ENCODE measurements at places on chromosomes 2 and 18.

DNA sequence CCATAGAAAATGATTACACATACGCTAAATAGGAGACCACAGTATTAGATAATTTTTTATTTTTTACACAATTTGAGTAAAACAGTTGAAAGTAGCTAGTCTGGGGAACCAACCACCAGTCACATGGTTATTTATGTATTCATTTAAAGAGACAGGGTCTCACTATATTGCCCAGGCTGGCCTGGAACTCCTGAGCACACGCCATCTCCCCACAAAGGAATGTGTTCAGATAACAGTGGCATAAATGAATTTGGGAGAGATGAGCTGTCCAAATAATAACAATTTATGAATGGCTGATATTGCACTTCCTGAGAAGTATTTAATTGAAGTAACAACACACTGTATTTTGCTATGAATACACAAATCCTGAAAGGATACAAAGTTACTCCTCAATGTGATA is 39.7 kb downstream of the KIDINS220 start:
- DNase-seq: no peak

DNA sequence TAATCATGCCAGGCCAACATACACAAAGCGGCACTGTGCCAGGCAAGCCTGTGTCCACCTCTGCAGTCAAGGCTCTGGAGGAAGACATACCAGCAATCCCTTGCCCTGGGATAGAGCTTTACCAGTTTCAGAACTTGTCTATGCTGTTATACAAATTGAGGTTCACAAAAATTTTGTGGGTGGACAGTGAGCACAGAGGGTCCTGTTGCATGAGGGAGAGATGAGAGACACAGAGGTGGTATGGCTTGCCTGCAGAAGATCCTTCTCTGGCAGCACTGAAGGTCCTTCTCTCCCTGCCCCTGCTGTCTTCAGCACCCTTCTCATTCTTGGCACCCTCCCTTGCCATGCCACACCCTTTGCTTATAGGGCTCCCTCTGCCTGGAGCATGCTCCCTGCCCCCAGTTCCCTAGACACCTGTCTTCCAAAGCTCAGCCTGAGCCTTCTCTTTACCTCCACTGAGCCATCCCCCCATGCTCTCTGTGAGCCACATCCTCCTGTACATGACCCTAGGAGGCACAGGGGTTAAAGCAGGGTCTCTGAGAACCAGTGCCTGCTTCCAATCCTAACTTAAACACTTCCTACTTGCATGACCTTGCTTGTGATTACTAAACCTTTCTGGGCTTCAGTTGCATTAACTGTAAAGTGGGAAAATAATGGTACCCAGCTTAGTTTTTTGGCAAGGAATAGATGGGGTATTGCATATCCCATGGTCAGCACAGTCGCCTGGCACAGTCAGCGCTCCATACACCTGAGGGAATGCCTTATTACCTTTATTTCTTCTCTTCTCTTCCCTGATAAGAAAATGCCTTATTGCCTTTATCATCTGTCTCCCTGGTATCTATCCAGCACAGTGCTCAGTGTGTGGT is 857 bp downstream of the FABP1 start:
- no peak for DNase-seq

GRCh38 chr2:85866165-85866659 is 22.6 kb downstream of the ST3GAL5 start:
- DNase-seq: no peak

- DNase-seq: no peak
These were observed 20.9 kb downstream of the ARHGAP28 start for GRCh38 chr18:6750411-6750810.

DNA sequence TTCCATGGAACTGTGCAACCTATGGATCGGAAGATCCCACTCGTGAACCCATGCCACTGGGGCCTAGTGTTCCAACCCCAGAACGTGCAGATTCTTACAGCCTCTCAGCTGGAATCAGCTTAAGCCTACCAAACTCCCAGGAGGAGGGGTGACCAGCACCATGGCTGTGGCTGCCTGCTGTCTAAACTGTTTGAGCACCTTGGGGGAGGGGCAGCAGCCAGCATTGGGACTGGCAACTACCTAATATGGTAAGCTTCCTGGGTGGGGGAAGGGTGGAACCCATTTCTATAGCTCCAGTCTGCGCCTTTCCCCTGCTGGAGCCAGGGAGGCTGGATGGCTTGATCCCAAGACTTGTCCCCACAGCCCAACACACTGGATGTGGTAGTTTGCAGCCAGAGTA is 10.7 kb upstream of the POLE4 start:
- no peak for DNase-seq

GRCh38 chr2:39664232-39664887 is 1.4 kb upstream of the TMEM178A start:
- no peak for DNase-seq

GRCh38 chr2:193276988-193277387 is 1082.3 kb upstream of the TMEFF2 start:
- DNase-seq: no peak

GRCh38 chr2:158746488-158746887 is 48.6 kb upstream of the DAPL1 start:
- no peak for DNase-seq

GRCh38 chr2:39431592-39432316 is 5.3 kb downstream of the MAP4K3 start:
- no peak for DNase-seq

GRCh38 chr2:23645230-23645808 is 260.3 kb downstream of the KLHL29 start:
- no peak for DNase-seq

DNA sequence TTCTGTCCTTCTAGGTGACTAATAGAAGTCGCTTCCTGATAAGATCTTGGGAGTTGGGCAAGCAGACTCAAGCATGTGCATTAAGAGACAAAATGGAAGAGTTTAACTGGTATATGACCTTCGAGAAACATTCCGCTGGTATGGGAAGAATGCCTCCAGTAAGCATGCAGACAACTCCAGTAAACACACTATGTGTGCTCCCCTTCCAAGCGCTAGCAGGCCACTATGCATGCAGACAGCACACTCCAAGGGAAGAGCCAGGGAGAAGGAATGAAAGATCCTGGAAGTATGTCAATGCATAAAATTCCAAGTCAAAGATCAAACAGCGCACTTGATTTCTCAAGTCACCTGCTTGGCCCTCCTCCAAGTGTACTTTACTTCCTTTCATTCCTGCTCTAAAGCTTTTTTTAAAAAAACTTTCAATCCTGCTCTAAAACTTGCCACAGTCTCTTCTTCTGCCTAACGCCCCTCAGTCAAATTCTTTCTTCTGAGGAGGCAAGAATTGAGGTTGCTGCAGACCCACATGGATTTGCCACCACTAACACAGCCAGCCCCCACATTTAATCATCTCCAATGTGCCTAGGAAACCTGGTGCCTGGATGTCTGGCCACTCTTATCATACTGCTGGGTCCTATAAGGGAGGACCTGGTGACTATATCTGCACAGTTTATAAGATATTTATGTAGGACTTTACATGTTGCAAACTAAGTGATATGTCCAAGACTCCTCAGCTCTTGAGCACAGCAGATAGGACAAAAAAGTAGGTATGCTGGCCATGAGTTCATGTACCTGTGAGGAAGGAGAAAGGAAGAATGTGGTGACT is 239.8 kb downstream of the PDE11A start:
- no peak for DNase-seq

DNA sequence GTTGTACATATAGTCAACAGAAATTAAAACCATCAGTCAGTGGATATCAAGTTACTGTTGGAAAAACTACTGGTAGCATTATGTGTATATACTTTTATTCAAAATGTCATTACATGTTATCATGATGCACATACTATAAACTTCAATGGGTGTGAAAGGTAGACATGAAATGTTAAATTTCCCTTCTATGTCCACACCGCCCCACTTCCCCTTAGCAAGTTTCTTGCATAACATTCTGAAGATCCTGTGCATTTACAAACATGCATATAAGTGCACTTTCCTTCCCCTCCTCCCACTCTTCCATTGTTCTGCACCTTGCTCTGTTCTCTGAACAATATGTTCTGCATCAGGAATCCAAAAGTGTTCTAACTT is 16.6 kb upstream of the HK2 start:
- no peak for DNase-seq
